ENCODE measurements at places on chromosomes 6 and 20.

DNA sequence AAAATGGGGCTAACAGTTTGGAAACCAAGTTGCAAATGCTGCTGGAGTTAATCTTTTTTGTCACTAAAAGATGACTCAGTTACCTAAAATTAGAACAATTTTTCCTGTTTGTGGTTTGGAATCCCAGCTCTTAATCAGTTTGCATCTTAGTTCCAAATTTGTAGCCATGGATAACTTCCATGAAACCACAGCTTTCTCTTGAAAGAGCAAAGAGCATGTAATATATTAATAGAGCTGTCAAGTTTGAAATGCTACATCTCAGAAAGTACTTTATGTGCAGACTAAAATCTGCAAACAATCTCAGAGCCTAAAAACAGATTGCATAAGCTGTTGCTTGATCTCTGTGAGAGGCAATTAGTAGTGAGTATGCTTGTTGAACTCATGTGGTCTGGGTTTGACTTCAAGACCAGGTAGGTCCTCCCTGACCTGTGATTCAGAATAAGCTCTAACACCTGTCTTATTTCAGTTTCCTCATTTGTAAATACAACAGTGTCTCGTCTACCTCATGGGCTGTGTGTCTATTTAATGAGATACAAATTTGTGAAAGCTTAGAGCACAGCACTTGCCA lies 23.5 kb downstream of the DHX35 start:
- no peak for DNase-seq

GRCh38 chr20:25239387-25240370 lies 8.2 kb upstream of the PYGB start:
- DNase-seq = no peak

DNA sequence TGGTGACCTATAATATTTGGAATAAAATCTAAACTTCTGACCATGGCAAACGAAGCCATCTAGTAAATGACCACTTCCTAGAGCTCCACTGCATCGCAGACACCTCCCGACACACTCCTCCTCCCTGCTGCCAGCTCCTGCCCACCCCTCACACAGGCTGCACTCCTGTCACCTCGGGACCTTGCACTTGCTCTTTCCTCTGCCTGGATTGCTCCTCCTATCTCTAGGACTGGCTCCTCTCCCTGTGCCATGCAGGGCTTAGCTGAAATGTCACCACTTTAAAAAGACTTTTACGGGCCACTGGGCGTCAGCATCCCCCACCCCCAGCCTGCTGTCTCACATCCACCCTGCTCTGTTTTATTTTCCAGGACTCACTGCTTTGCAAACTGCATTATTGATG lies 87.6 kb upstream of the MC3R start:
- DNase-seq = no peak

GRCh38 chr6:15581751-15582150 lies 81.1 kb downstream of the DTNBP1 start:
- DNase-seq = no peak

DNA sequence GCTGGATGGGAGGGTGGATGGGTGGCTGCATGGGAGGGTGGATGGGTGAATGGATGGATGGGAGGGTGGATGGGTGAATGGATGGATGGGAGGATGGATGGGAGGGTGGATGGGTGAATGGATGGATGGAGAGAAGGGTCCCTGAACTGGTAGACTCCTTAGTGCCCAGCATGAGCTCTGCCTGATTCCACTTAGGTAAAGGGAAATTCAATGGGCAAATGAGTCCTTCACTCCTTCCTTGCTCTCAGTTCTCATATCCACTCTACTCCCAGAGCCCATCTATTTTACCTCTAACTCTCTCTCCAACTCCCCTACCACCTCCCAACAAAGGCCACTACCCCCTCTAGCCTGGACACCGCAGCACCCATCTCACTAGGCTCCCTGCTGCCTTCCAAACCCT lies 29.2 kb upstream of the NOL4L start:
- no peak for DNase-seq

GRCh38 chr6:149028767-149029405 lies 282.1 kb downstream of the UST start:
- DNase-seq = no peak
